AG09309 (cell line): ENCODE measurements at places on chromosomes 2 and 18.

DNA sequence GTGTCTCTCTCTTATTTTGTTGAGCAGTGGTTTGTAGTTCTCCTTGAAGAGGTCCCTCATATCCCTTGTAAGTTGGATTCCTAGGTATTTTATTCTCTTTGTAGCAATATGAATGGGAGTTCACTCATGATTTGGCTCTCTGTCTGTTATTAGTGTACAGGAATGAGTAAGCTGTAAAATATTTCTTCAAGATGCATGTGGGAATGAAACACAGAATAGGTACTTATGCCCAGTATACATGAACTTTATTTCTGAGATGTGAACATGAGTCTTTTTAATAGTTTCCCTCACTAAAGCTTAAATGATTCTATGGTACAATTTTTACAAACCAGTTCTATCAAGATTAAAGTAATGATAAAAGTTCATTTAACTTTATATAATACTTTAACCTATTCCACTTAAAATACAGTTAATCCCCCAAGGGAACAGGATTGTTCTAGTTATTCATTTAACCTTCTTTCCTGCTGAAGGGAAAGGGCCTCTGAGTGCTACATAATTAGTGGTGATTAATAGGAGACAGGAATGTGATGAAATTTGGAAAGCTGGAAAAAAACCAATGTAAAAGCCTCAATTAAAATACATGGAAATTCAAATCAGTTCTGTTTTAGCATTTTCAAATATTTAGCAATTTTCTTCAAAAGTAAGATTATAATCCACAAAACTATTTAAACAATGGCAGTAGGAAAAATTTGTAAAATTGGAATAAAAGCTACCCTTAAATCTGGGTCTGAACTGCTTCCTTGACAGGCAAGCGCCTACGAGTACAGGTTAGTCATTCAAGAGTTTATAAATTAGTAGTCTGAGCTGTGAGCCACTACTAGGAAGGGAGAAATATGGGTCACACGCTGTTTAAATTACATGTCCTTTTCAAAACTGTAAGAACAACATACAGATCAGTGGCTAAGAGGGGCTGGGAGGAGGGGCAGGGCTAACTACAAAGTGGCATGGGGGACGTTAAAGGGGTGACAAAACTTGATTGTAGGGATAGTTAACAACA, 28.9 kb downstream of the SPIRE1 start:
- DNase-seq = no peak

DNA sequence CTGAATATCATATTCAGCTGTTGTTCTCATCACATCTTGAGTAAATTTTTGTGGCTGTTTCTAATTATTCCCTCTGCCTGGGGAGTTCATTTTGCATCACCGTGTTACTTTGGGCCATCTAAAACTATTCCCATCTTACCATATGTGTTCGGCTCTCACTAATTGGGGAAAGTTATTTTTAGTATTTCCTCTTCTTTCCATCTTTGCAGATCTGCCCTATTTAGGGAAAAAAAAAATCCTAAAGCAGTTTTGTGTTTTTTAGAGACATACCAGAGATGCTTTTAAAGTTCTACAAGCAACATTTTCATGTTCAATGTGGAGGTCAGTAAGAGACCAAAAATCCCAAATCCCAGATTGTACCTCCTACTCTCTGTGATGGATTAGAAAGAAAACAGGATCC, 111.3 kb upstream of the NDUFV2 start:
- no peak for DNase-seq

DNA sequence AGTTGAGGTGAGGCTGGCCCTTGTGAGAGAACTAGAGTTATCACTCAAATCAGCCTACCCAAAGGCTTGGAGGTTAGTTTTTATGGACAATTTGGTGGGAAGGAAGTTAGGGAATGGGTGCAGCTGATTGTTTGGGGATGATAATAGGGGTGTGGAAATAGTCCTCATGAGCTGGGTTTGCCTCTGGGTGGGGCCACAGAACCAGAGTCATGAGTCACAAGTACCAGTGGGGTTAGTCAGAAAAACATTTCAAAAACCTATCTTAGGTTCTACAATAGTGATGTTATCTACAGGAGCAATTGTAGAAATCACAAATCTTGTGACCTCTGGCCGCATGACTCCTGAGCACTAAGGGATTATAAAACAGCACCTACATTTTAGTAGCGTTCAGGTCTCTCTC, 630.1 kb upstream of the PIK3C3 start:
- no peak for DNase-seq

- DNase-seq = no peak
Observed at GRCh38 chr2:197893403-197894177, 89.2 kb downstream of the PLCL1 start.

DNA sequence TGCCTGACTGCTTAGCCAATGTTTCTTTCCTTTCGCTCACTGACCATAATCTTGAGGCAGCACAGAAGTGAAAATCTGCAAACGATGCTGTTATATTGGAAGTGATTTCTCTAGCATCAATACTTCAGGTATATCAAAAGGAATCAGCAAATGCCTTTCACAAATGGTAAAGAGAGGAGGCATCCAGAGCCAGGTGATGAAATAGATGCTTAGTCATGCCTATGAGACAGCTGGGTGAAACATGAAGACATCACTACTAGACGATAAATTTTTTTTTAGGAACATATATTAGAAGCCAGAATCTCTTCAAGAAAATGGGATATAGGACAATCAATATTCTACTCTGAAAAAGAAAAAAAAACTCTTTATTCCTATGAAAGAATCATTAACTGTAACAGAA, 249.2 kb upstream of the SLC39A10 start:
- peak; percentile 11 for DNase-seq

GRCh38 chr2:31413862-31414550, 536 bp downstream of the XDH start:
- DNase-seq = no peak

- DNase-seq = no peak
Observed at GRCh38 chr2:65055422-65056214, 598 bp upstream of the CEP68 start.

DNA sequence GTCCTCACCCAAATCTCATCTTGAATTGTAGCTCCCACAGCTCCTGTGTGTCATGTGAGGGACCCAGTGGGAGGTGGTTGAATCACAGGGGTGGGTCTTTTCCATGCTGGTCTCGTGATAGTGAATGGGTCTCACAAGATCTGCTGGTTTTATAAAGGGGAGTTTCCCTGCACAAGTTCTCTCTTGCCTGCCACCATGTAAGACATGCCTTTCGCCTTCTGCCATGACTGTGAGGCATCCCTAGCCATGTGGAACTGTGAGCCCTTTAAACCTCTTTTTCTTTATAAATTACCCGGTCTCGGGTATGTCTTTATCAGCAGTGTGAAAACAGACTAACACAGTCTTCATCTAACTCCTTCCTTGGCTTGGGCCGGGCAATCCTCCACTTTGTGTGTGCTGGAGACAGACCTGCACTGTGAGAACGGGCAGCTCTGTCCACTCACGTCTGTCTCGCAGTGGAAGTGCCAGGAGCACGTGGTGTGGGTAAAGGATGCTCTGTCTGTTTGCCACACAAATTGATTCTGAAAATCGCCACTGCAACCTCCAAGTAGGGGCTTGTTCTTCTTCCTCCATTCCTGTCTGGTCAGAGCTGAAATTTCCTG, 47.6 kb upstream of the OTOS start:
- no peak for DNase-seq

- DNase-seq = peak; percentile 61
Observed at GRCh38 chr2:231666171-231667095, 41.9 kb upstream of the PTMA start.

DNA sequence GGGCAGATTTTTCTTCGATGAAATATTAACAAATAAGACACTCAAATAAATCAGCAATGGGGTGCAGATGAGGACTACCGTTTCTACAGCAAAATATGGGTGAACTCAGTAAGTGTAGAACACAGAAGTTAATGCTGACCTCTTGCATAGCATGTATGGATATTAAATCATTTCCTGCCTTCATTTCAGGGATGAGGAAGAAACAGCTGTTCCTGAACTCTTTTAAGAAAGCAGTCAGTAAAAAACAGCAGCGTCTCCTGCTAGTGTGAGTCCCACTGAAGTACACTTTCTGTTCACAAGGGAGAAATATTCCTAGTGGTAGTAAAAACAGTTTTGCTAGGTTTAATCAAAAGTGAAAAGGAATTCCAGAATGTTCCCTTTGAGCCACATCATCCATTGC, 379.0 kb downstream of the ZEB2 start:
- no peak for DNase-seq

- no peak for DNase-seq
Observed at GRCh38 chr2:68366083-68366560, 1.0 kb downstream of the PLEK start.

DNA sequence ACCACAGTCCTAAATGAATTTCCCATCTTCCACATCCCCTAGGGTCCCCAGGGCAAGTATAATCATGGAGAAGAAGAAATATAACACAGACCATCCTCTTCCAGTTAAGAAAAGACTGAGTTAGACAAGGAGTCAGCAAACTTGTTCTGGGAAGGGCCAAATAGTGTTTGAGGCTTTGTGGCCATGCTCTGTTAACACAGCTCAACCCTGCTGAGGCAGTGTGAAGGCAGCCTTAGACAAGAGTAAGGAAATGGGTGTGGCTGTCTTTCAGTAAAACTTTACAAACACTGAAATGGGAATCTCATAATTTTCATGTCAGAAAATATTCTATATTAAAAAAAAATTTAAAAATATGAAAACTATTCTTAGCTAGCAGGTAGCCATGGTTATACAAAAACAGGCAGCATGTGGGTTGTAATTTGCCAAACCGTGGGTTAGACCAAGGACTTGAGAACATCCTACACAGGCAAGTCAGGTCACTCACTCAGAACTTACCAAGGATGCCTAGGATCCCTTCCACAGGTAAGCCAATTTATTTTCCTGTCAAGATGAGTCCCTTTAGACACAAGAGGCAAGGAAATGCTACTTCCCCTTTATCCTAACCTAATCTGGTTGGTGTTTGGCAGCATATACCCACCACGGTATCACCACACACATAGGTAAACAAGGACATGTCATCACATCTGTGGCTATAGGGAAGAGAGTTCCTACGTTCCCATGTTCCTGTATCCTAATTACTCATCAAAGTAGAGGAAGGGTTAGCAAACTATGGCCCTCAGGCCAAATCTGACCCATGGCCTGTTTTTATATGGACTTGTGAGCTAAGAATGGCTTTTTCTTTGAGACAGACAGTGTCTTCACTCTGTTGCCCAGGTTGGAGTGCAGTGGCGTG, 31.9 kb downstream of the C2orf74 start:
- DNase-seq = no peak

DNA sequence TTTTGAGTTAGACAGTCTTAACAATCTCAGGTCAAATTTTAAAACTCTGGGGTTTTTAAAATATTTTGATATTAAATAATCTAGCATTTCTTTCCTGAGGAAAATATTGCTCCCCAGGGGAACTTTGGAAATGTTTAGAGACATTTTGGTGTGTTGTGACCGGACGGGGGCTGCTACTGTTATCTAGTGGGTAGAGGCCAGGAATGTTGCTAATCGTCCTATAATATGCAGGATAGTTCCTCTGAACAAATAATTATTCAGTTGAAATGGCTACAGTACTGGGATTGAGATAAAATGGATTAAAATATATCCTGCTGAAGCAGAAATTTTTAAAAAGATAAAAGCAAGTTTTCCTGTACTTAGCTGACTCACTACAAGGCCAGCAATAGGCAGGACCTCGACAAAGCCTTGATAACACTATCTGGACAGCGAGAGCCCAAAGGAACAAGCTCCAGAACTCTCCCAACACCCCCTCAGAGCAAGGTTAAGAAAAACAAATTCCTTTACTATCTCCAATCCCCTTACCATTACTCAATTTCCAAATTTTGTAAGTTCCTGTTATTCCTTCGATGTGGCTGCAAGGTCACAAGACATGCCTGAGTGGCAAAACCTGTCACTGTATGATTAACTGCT, 1407.4 kb downstream of the SUCLG1 start:
- no peak for DNase-seq

- no peak for DNase-seq
Observed at GRCh38 chr2:5926871-5927512, 234.8 kb downstream of the SOX11 start.

DNA sequence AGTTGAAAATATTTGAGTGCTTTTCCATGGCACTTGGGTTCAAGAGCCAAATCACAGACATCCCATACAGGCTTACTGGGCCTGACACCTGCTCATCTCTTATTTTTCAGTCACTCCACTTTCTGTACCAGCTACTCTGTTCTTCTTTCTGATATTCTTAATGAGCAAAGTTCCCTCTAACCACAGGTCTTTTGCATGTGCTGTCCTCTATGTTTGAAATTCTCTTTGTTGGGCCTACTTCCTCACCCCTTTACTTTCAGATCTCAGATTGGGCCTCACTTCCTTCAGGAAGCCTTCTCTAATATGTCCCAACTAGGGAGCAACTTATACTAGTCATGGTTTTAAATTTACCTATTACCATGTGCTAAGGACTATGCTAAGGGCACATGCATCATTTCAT, 81.8 kb upstream of the RBMS1 start:
- DNase-seq = no peak

DNA sequence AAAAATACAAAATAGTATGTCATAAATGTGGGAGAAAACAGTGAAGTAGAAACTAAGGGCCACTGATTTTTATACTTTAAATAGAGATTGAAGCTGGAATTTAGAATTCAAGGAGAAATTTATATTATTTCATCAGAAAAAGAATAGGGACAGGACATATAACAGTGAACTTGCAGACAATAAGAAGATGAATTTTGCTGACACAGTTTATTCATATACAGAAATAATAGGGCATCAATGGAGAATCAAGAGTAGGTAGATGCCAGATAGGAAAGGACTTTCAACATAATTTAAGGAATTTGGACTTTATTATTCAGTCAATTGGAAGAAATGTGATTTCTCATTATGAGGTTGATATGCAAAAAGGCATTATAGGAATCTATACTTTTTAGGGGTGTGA, 118.9 kb upstream of the HNMT start:
- no peak for DNase-seq

- no peak for DNase-seq
Observed at GRCh38 chr2:27316655-27317412, 6.1 kb downstream of the MPV17 start.

- DNase-seq = no peak
Observed at GRCh38 chr2:238929242-238930081, 81.6 kb downstream of the TWIST2 start.

- DNase-seq = peak; percentile 89
Observed at GRCh38 chr2:45128580-45128997, 119.3 kb upstream of the SIX2 start.

DNA sequence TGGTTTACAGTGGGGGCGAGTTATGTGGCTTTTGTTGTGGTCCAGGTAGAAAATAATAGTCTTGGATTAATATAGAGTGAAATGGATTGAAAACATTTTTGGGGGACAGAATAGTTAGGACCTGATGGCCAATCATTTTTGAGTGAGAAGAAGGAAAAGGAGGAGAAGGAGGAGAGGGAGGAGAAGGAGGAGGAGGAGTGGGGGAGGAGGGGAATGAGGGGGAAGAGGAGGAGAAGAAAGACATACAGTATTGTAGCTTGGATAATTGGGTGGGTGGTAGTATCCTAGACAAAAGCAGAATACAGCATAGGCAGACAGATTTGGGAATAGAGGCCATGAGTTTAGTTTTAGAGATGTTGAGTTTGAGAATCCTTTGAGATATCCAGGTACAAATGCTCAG, 101.6 kb downstream of the GATA6 start:
- no peak for DNase-seq
